ENCODE measurements at places on chromosomes 13 and 19. TPM values are rescaled to one million over a fixed set of nuclear protein-coding genes. Genes with fewer than 3 reads are reported as not detected.
A peak's percentile ranks its signal among the peaks of the same experiment; 100 is the strongest.

Gene ZNF442
- total RNA-seq: 3.8 TPM

Gene NRTN
- total RNA-seq: 0.67 TPM

Gene CNFN
- not detected for total RNA-seq

Gene SH2D3A
- not detected for total RNA-seq

DNA sequence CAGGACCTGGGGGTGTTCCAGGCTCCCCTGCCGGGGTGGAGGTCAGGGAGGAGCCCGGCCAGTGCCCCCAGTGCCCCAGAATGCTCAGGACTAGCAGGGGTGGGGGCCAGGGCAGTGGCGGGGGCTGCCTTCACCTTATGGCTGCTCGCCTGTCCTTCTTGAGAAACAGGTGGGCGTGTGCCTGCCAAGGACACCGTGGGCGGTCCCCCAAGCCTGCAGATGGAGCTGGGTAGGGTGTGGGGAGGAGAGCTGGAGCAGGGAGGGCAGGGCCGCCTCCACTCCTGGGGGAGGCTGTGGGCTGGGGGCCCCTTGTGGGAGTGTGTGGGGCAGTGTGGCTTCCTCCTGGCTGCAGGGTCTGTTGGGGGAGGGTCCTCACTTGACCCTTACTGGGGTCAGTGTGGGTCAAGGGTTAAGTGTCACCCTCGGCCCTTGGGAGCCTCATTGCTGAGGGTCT lies 160.1 kb downstream of the KDM4B start:
- no peak for DNase-seq

DNA sequence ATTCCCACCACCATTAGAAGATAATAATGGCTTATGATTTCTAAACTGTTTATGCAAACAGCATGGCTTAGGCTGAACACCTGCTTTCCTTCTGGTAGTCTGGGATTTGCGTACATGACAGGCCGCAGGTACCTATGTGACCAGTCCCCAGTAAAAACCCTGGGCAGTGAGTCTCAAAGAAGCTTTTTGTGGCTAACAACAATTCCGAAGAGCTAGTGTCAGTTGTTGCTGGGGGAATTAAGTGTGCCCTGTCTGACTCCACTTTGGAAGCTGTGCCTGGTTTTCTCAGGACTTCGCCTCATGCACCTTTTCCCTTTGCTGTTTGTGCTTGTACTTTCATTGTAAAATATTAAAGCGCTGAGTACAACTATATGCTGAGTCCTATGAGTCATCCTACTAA lies 250.2 kb upstream of the MIR17HG start:
- DNase-seq: no peak

- DNase-seq: peak; percentile 93
Observed at GRCh38 chr19:17747205-17748098, 3.8 kb upstream of the FCHO1 start.

GRCh38 chr19:7533925-7534480 lies 1.5 kb upstream of the PNPLA6 start:
- peak; percentile 87 for DNase-seq

DNA sequence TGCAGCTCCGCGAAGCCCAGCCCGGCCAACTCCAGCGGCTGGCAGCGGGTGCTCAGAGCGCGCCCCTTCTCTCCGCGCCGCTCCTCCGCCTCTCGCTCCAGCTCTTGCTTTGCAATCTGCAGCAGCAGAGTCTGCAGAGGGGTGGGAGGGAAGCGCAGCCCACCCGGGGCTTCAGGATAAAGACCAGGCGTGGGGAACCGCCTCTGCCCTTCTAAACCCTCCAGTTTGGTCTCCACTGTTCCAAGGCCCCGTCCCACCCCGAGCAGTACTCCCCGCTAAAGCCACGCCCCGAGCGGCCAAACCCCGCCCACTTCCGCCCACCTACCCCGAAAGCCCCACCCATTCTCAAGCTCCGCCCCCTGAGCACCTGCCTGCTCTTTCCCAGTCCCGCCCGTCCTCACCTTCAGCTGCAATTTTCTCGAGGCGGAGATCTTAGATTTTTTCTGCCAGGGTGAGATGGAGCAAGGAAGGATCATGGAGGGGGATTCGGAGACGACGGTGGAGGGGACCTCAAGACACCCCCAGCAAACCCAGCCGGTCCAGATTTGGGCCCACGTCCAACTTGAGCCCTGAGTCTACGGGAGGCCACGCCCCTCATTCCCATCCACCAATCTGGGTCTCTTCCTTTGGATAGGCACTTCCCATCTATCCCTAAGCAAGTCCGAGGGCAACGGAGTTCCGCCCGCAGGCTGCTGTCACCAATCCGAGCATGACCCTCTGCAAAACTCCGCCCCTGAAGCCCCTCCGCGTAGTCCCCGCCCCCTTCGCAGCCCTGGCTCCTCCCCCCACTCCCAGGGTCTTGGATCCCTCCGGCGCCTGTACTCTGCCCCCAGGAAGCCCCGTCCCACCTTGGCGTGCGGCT lies 1.1 kb downstream of the TNNI3 start:
- DNase-seq: peak; percentile 46

DNA sequence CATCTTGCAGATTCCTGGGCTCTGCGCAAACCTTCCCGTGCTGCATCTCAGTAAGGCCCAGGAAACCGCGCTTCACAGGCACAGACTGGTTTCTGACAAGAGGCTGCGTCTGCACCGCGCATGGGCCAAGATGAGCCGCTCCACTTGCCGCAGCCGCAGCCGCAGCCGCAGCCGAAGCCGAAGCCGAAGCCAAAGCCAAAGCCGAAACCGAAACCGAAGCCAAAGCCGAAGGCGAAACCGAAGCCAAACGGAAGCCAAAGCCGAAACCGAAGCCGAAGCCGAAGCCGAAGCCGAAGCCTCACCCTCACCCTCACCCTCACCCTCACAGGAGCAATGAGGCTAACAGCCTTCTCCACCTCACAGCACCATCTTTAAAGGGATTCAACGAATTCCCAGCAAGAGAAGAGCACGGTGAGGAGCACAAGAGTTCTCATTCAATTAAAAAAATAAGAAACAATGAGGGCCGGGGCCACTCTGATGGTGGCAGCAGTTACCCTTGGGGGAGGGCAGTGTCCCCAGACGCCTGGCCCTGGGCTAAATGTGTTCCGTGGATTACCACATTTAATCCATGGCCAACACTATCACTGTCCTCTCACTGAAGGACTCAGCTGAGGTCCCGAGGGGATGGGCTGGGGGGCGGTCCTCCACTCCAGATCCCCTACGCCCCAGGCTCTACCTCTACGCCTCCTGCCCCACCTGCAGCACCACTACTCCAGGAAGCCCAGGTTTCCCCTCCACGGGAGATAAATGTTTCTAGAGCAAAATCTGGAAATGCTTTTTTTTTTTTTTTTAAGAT lies 29.1 kb downstream of the ZNF787 start:
- no peak for DNase-seq

- DNase-seq: peak; percentile 78
Observed at GRCh38 chr19:2167896-2168618, 4.3 kb downstream of the DOT1L start.

GRCh38 chr13:40283666-40284065 lies 382.8 kb downstream of the FOXO1 start:
- no peak for DNase-seq

- no peak for DNase-seq
Observed at GRCh38 chr13:99231721-99232120, 26.5 kb downstream of the GPR18 start.

GRCh38 chr13:110652764-110653163 lies 37.4 kb downstream of the NAXD start:
- no peak for DNase-seq

- DNase-seq: peak; percentile 52
Observed at GRCh38 chr13:99265821-99266426, 7.7 kb upstream of the GPR18 start.

DNA sequence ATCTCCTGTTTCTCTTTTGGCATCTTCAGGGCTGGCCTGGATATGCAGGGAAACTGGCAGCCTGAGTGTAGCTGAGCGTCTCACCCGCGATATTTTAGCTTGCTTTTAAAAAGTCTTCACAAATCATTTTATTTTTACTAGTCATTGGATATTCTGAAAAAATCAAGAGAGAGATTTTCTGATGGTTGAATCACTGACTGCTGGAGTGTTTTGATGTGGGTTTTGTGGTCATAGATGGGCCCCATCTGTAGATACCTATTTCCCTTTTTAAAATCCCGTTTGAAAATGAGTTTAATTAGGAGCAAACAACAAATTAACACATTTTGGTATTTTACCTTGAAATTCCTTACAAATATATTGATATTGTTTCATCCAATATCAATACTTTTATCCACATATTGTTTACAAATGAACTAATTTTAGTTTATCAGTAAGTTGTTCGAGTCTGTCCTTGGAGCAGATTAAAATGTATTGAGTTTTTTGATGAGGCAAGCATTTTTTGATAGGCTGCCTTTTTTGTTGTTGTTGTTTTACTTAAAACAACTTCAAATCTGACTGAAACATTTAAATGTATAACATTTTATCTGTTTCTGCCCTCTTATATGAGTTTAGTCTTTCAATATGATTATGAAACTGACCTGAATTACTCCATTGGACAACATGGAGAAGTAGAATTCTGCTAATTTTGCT lies 21.5 kb upstream of the OXGR1 start:
- DNase-seq: peak; percentile 25
